Cardiac muscle cell (in vitro differentiated cells and primary cell): ENCODE measurements at places on chromosomes 11 and 22.
A peak's percentile ranks its signal among the peaks of the same experiment; 100 is the strongest.

DNA sequence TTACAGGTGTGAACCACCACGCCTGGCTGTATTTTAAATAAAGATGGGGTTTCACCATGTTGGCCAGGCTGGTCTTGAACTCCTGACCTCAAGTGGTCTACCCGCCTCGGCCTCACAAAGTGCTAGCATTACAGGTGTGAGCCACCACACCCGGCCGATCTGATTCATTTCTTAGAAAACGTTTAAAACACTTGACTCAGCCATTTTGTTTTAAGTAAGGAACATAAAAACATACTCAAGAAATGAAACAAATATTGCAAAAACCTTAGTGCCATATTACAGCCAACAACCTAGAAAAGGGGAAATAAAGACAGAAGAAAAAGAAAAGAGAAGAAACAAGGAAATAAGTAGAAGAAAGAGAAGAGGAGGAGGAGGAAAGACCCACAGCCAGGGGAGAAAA, 17.4 kb downstream of the LRFN4 start:
- no peaks in the 10 kb centered on the region for H3K27me3 ChIP-seq
- no peak overlapping the region for H3K4me3 ChIP-seq
- H3K4me1 ChIP-seq = peaks cover 11% of the 10 kb centered on the region
- no peak overlapping the region for H3K27ac ChIP-seq
- DNase-seq = no peak

DNA sequence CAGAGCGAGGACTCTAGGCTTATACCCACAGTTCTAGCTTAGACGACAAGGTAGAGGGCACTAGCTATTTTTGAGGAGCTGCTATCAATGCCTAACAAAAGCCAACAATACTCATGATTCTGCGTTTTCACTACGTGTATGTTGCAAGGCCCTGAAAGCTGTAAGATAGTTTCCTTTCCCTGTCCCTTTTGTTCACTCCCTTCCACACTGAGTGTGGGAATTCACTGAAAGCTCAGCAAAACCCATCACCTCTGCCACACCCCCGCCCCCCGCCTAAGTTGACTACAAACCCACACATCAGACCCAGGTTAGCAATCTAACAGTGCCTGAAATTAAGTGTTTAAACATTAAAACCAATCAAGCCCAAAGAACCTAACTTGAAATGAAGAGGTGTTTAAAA, 6.2 kb upstream of the LDLRAD3 start:
- no peaks in the 10 kb centered on the region for H3K4me1 ChIP-seq
- peaks cover 1% of the 10 kb centered on the region for H3K27me3 ChIP-seq
- H3K4me3 ChIP-seq = no peak overlapping the region
- H3K36me3 ChIP-seq = no peaks in the 10 kb centered on the region

DNA sequence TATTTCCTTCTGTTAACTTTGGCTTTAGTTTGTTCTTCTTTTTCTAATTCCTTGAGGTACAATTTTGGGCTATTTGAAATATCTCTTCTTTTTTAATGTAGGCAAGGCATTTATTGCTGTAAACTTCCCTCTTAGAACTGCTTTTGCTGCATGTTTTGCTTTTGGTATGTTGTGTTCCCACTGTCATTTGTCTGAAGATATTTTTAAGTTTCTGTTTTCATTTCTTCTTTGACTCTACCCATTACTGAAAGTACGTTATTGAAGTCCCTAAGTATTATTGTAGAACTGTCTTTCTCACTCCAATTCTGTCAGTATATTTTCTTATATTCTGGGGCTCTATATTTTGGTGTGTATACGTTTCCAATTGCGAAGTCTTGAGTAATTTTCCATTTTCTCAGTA, 77.9 kb downstream of the KCNQ1OT1 start:
- DNase-seq = no peak
- H3K4me3 ChIP-seq = no peak overlapping the region
- no peaks in the 10 kb centered on the region for H3K4me1 ChIP-seq
- no peak overlapping the region for H3K27ac ChIP-seq

- peak overlapping the region; percentile 94 for H3K27ac ChIP-seq
- peaks cover 17% of the 10 kb centered on the region for H3K4me1 ChIP-seq
- peak; percentile 90 for DNase-seq
- H3K4me3 ChIP-seq = peak overlapping the region; percentile 70
- peaks cover 26% of the 10 kb centered on the region for H3K36me3 ChIP-seq
Measured at GRCh38 chr11:62880231-62880802, 379 bp upstream of the SLC3A2 start.

DNA sequence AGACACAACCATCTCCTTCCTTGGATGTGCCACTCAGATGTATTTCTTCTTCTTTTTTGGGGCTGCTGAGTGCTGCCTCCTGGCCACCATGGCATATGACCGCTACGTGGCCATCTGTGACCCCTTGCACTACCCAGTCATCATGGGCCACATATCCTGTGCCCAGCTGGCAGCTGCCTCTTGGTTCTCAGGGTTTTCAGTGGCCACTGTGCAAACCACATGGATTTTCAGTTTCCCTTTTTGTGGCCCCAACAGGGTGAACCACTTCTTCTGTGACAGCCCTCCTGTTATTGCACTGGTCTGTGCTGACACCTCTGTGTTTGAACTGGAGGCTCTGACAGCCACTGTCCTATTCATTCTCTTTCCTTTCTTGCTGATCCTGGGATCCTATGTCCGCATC, 489 bp downstream of the OR10A4 start:
- no peak overlapping the region for H3K4me3 ChIP-seq
- no peak overlapping the region for H3K27ac ChIP-seq
- DNase-seq = no peak
- no peaks in the 10 kb centered on the region for H3K36me3 ChIP-seq

- no peak for DNase-seq
- no peak overlapping the region for H3K27ac ChIP-seq
- H3K27me3 ChIP-seq = peaks cover 42% of the 10 kb centered on the region
- peak overlapping the region; percentile 34 for H3K4me3 ChIP-seq
Measured at GRCh38 chr11:68854273-68854958, 12.7 kb upstream of the CPT1A start.

GRCh38 chr11:65379698-65380459, 2.6 kb downstream of the SLC25A45 start:
- no peak overlapping the region for H3K27ac ChIP-seq
- H3K27me3 ChIP-seq = no peaks in the 10 kb centered on the region

DNA sequence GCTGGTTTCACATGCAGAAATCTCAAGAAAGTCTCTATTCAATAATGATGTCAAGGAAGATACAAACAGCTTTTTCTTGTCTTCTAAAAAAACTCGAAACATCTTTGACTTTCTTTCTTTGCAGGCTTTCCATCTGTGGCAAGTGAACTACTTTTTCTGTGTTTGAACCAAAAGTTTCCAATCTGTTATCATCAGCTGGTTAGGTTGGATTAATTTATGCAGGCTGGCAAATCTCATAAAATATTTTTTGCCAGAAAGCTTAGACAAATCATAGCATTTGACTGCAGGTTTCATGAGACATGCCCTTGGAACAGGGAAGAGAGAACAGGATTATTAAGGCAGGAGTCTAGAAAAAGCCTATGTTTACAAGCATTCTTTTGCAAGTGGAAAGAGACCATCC, 86.1 kb upstream of the ARHGAP42 start:
- no peak overlapping the region for H3K4me3 ChIP-seq
- H3K36me3 ChIP-seq = no peaks in the 10 kb centered on the region
- no peaks in the 10 kb centered on the region for H3K27me3 ChIP-seq
- no peaks in the 10 kb centered on the region for H3K4me1 ChIP-seq
- H3K27ac ChIP-seq = no peak overlapping the region

DNA sequence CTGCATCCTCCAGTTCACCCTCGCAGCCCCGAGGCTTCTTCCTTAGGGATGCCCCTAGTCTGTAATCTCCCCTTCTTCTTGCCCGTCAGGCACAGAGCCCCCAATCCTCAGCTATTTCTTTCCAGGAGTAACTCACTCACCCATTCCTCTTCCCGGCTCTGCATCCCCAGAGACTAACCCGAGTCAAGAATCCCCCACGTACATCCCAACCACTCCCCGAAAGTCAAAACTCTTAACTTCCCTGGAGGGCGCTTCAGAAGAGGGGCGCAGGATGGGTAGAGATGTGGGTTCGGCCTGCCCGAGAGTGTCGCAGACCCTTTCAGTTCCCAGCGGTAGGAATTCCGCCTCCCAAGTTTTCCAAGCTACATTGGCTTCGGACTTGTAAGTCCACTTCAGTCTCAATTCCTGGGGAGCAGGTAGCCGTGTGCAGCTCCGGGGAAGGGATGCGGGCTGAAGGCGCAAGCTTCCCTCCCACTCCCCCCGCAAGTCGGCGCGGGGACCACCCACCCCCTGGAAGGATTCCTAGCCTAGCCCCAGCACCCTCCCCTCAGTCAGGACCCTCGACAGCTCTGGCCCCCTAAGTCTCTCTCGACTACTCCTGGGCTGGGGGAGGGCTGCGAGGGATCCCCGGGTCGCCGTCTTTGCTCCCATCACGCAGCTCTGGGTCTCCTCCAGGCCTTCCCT, 871 bp downstream of the BDNF start:
- peak overlapping the region; percentile 42 for H3K4me3 ChIP-seq
- no peaks in the 10 kb centered on the region for H3K36me3 ChIP-seq
- peak; percentile 47 for DNase-seq
- H3K27me3 ChIP-seq = peaks cover 84% of the 10 kb centered on the region

DNA sequence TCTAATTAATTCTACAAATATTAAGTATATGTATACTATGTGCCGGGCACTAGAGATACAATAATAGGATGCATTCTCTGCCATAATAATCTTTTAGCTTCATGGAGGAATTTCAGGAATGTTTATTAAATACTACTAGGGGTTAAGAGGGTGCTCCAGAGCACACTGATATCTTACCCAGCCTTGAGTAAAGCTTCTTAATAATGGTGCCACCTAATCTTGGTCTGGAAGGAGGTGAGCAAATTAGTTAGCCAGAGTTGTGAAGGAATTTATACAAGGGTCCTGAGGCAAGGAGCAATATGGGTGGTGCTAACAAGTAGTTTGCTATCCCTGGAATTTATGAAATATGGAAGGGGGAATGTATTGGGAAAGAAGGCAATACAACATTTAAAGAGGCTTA, 21.7 kb downstream of the ELP4 start:
- H3K27ac ChIP-seq = no peak overlapping the region
- peaks cover 7% of the 10 kb centered on the region for H3K4me1 ChIP-seq
- H3K27me3 ChIP-seq = no peaks in the 10 kb centered on the region
- no peaks in the 10 kb centered on the region for H3K36me3 ChIP-seq
- H3K4me3 ChIP-seq = no peak overlapping the region

GRCh38 chr11:8717544-8717875, 34.9 kb downstream of the RPL27A start:
- H3K4me3 ChIP-seq = no peak overlapping the region
- H3K36me3 ChIP-seq = peaks cover 10% of the 10 kb centered on the region
- no peak for DNase-seq
- no peaks in the 10 kb centered on the region for H3K27me3 ChIP-seq
- no peaks in the 10 kb centered on the region for H3K4me1 ChIP-seq
- no peak overlapping the region for H3K27ac ChIP-seq

GRCh38 chr11:118436639-118437207, 431 bp downstream of the KMT2A start:
- peak overlapping the region; percentile 99 for H3K4me3 ChIP-seq
- peak; percentile 30 for DNase-seq

GRCh38 chr11:96178049-96178886, 164.7 kb downstream of the MAML2 start:
- H3K4me1 ChIP-seq = peaks cover 2% of the 10 kb centered on the region
- DNase-seq = no peak
- no peaks in the 10 kb centered on the region for H3K36me3 ChIP-seq
- H3K4me3 ChIP-seq = no peak overlapping the region

DNA sequence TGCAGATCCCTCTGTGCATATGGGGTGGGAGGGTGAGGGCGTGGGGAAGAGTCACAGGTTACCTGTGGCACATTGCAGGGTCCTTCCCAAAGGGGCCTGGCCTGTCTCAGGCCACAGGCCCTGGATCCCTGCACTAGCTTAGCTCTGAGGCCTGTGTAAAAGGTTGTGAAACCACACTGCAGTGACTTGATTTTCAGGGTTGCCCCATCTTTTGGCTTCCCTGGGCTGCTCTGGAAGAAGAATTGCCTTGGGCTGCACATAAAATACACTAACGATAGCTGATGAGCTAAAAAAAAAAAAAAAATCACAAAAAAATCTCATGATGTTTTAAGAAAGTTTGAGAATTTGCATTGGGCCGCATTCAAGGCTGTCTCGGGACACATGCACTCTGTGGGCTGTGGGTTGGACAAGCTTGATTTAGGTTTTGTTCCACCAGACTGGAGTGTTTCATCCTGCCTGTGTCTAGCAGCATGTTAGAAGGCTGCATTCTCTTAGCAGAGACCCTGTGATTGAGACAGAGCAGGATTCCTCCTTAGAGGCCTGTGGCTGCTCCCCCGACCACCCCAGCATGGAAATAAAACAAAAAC, 35.9 kb upstream of the TREH start:
- H3K36me3 ChIP-seq = no peaks in the 10 kb centered on the region
- no peak overlapping the region for H3K4me3 ChIP-seq
- peak; percentile 10 for DNase-seq
- peak overlapping the region; percentile 40 for H3K27ac ChIP-seq
- no peaks in the 10 kb centered on the region for H3K27me3 ChIP-seq
- peaks cover 10% of the 10 kb centered on the region for H3K4me1 ChIP-seq
